Lung (tissue), 17 donors: ENCODE measurements at places on chromosomes 3 and 15.

DNA sequence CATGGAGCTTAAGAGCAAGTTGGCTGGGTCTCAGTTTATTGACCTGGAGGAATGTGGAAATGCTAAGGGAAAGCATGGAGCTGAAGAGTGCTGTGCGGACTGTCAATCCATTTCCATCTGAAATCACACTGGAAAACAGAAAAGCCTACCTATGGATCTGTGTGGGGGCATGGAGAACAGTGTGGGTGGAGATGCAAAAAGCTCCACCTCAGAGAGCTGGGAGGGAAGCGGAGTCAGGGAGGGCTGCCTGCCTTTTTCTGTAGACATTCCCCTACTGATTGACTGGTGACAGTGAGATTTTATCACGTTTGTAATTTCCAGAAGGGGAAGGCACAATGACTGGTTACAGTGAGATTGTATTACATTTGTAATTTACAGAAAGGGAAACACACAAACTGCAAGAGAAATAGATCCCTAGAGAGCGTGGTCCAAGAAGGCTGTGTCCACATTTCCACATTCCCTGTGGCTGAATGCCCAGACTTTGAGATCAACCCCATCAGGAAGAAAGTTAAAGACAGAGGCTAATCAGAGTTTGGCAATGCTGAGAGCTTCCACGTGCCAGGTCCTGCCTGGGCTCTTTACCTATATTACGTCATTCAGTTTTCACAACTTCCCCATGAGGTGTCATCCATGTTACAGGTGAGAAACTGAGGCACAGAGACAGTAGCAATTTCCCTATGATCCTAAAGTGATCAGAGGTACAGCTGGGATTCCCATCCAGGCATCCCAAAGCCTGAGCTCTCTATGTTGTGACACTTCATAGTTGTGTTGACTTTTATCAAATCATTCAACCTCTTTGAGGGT is 67.7 kb upstream of the NSMCE3 start:
- DNase-seq = peak; percentile 63

DNA sequence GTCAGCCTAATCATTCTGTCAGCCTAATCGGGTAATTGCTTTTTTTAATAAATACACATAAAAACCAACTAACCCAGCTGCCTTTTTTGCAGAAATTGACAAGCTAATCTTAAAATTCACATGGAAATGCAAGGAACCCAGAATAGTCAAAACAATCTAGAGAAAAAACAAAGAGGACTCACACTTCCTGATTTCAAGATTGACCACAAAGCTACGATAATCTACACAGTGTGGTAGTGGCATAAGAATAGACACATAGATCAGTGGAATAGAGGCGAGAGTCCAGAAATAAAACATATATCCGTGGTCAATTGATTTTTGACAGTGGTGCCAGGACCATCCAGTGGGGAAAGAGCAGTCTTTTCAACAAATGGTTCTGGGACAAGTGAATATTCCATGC is 2.4 kb upstream of the C3orf20 start:
- no peak for DNase-seq

DNA sequence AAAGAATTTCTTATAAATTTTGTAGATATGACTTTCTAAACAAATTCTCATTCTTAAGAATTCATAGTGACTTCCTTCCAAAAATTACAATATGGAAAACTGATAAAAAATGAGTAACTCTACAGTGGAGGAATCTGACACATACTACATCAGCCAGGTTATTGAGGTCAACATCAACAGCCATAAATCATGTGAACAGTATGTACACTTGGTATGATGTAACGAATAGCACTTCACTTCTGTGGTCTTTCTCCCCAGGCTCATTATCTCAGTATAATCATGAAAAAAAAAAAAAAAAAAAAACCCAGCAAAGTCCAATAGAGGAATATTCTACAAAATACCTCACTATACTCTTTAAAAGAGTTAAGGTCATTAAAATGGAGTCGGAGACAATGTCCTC is 111.2 kb upstream of the SUCLG2 start:
- DNase-seq = no peak

DNA sequence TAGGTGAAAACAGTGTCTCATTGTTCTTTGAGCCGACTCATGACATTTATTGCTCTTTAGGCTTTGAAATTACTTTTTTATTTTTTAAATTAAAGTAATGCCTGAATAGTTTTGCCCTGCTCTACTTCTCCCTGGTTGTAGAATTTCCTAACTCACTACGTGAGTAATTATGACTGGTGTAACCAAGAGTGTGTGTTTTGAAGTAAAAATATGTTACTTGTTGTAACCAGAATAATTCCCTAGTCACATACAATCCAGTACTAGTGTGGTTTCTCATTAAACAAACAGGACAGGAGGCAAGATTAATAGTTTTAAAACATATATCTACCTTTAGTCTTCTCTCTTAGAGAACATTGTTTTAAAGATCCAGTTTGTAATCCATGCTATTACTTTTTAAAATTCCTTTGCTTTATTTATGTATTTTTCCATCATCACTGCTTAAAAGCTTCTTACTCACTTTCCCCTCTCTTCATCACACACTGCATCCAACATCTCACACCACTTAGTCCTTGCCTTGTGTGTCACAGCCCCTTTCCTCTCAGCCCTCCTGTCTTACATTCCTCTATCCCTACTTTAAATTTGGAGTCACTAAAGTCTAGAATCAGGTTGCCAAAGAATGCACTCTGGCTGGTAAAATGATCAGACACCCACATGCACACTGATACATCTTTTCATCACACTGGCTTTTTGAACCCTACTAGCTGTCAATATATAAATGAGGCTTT is 219.7 kb downstream of the WNT5A start:
- no peak for DNase-seq

- DNase-seq = no peak
These were observed 19.4 kb upstream of the LMCD1 start for GRCh38 chr3:8482263-8482662.

DNA sequence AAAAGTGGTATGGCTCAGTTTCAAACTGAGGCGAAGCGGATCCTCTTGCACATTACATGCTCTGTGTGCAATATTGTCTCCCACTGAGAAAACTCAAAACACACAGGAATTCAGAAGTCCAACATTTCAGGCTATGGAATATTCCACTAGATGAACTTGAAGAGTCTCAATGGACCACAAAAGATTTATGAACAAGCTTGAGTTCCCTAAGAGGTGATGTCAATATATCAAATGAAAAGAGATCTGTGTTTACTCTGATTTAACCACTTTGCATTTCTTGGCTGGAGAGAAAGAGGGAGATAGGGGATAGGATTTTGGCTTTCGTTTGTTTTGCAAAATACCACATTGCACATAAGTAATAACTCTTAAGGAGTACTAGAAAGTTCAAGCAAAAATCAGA is 20.3 kb downstream of the PDZRN3 start:
- peak; percentile 56 for DNase-seq

DNA sequence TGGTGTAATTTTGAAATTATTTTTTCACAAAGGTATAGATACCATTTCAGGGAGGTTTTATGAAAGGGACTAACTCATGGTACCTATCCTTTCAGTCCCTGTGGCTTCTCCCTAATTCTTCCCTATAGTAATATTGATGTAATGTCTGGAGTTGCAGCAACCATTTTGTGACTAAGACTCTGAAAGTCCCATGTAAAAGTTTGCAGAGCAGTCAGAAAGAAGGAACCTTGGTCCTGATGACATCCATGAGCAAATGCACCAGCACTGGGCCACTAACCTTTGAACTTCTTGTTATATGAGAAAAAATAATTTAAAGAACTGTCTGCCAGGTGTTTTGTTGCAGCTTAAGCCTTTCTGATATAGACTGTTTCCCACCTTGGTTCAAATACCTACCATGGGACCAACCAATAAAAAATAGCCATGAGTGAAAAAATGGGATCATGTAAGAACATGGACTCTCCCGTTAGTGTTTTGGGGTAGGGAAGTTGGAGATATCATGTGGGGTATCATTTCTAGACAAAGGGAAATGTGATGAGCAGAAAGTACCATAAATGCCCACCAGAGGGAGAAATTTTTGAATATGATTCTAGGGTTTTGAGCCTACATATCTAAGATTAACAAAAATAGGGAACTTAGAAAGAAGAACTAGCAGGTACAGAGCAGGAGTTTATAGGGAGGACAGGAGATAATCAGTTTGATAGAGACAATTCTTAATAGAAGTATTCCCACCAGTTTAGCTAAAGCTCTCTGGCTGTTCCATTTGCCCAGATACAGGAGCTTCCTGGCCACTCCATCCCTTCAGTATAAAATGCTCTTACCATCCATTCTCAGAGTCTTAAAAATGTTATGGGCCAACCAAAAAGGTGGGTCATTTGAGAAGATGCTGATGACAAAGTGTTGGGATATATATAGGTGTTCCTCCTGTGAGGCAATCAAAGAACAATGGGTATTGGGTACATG is 3.4 kb upstream of the CPOX start:
- no peak for DNase-seq

GRCh38 chr3:190169877-190170276 is 49.2 kb upstream of the P3H2 start:
- no peak for DNase-seq

DNA sequence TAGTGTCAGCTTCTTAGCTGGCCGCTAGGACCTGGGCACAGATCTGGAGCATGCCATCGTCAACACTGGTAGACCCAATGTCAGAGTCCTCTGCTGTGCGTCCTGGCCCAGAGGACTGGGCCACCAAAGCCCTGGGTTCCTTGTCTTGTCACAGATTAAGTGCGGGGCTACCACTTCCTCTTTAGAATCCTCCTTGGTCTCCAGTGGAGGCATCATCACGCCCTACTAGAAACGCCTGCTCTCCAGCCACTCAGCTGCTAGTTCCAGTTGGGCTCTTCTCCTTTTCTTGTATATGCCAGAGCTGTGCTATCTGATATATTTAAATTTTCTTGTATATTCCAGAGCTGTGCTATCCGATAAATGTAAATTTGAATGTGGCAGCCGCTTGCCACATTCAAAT is 11.2 kb downstream of the PPCDC start:
- DNase-seq = no peak

- DNase-seq = peak; percentile 13
These were observed 114.7 kb upstream of the LRTM1 start for GRCh38 chr3:55042591-55042990.

- no peak for DNase-seq
These were observed 189.6 kb upstream of the THBS1 start for GRCh38 chr15:39391230-39391629.

- DNase-seq = peak; percentile 79
These were observed 588 bp downstream of the MAPK6 start for GRCh38 chr15:52019394-52020220.

DNA sequence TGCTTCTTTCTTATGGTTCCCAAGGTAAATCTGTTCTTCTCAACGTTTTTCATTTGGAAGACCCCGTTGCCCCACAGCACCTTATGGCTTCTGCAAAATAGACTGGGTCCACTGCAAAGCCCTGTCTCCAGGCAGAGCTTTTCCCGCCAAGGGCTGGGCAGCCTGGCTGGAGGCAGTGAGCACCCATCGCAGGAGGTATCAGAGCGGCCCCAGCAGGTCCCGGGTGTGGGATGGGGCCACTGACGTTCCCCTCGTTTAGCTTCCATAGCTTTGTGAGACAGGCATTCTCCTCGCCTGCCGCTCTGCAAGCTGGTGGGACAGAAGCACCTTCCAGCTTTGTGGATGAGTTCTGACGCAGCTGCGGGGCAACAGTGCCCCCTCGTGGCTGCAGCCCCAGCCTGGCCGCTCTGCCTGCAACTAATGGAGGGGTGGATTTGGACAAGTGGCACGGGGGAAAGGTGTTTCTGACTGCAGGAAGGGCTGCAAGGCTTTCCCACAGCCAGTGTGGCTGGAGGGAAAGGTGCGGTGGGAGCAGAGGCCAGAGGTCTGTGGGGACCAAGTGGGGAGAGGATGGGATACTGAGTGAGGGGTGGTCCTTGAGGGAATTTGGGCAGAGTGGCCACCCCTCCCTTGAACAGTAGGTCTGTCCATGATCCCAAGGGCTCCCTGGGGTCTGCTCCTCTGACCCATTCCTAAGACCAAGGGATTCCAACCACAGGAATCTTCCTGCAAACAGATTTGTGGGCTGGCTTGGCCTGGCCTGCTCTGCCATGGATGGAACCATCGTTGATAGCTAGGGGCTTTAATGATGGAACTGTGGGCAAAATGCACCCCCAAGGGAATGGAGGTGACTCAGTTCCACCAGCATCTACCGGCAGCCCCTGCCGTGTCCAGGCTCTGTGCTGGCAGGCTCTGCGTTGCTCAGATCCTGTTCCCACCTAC is 99.4 kb downstream of the FBLN2 start:
- peak; percentile 84 for DNase-seq

- no peak for DNase-seq
These were observed 6.7 kb downstream of the C3orf22 start for GRCh38 chr3:126551839-126552687.

GRCh38 chr15:68788264-68788624 is 32.5 kb downstream of the ANP32A start:
- no peak for DNase-seq

GRCh38 chr3:86388820-86389219 is 602.1 kb downstream of the VGLL3 start:
- DNase-seq = no peak

DNA sequence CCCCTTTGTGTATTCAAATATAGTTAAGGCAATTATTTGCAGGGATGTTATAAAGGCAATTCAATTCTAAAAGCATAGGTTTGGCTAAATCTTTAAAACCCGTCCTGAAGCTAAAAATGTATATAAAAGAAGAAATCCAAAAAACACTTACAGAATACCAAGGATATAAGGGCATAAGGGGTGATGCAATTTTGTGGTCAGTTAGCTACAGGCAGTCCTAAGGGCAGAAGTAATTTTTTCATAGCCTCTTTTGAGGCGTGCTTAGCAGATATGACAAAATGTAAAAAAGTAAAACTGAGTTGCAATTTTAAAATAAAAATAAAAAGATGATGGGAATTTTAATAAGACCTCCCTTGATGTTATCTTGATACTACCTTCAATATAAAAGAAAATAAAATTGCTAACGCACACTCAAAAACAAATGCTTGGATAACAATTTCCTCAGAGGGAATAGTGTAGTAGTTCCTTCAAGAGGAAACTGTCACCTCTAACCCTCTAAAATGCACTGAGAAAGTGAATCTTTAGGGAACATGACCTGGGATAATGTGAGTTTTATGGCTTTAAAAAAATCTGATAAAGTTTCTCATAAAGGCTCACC is 104.2 kb downstream of the MYH15 start:
- no peak for DNase-seq

DNA sequence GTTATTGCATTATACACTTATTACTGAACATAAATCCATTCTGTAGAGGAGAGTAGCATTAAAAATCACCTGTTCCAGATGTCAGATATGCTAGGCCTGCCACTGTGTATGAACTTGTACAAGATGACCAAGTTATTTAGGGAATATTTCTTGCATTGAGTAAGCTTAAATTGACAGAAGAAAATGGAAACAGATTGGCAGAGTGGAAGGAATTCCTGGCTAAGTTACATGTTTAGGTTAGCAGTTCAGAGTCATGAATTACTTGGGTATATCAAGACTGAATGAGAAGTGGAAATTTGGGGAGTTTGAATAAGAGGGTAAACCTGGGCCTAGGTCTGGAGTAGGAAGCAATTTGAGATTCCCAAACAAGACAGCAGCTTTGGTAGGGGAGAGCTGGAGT is 44.6 kb downstream of the ARHGAP31 start:
- no peak for DNase-seq
